M059J (cell line): ENCODE measurements at places on chromosomes 2 and 18. TPM values are rescaled to one million over a fixed set of nuclear protein-coding genes. Genes with fewer than 3 reads are reported as not detected.

The STRADB gene
- 41.1 and 51.6 TPM in 2 replicates for total RNA-seq

The SERPINB3 gene
- total RNA-seq: not detected in 2 replicates

The CAPG gene
- 78.8 and 89.4 TPM in 2 replicates for total RNA-seq

The PLGLB1 gene
- total RNA-seq: 0.49 TPM in 1 of 2 replicates, not detected in the other

The LBX2 gene
- total RNA-seq: 0.10 and 1.6 TPM in 2 replicates

The SLC9A2 gene
- total RNA-seq: 0.05 TPM in 1 of 2 replicates, not detected in the other

The CNTNAP5 gene
- total RNA-seq: 0.05 TPM in 1 of 2 replicates, not detected in the other

The CROCC2 gene
- not detected in 2 replicates for total RNA-seq

The ALKAL2 gene
- total RNA-seq: not detected in 2 replicates

The TRABD2A gene
- 0.81 and 3.7 TPM in 2 replicates for total RNA-seq

The PDCD1 gene
- not detected in 2 replicates for total RNA-seq

The ZSWIM2 gene
- not detected in 2 replicates for total RNA-seq
